ENCODE measurements at places on chromosomes 2 and 18.

GRCh38 chr2:45391866-45392265 is 219.2 kb downstream of the SRBD1 start:
- H3K27me3 ChIP-seq = no peaks in the 10 kb centered on the region
- no peaks in the 10 kb centered on the region for H3K4me1 ChIP-seq
- no peak overlapping the region for H3K27ac ChIP-seq
- no peak overlapping the region for H3K4me3 ChIP-seq
- DNase-seq = no peak

GRCh38 chr2:197487385-197487784 is 12.3 kb downstream of the HSPD1 start:
- DNase-seq = no peak
- no peaks in the 10 kb centered on the region for H3K4me1 ChIP-seq
- H3K27ac ChIP-seq = no peak overlapping the region
- no peak overlapping the region for H3K4me3 ChIP-seq

- no peak overlapping the region for H3K4me3 ChIP-seq
- H3K27ac ChIP-seq = no peak overlapping the region
- H3K4me1 ChIP-seq = no peaks in the 10 kb centered on the region
- H3K36me3 ChIP-seq = no peaks in the 10 kb centered on the region
- H3K27me3 ChIP-seq = peaks cover 42% of the 10 kb centered on the region
- DNase-seq = no peak
These were observed 6.8 kb downstream of the AGXT start for GRCh38 chr2:240875228-240876034.

- no peaks in the 10 kb centered on the region for H3K4me1 ChIP-seq
- H3K36me3 ChIP-seq = no peaks in the 10 kb centered on the region
- no peaks in the 10 kb centered on the region for H3K27me3 ChIP-seq
- DNase-seq = no peak
- H3K27ac ChIP-seq = no peak overlapping the region
- H3K4me3 ChIP-seq = no peak overlapping the region
These were observed 48.1 kb downstream of the NUP35 start for GRCh38 chr2:183172220-183172887.

- no peak overlapping the region for H3K4me3 ChIP-seq
- H3K4me1 ChIP-seq = no peaks in the 10 kb centered on the region
- DNase-seq = no peak
These were observed 768.2 kb upstream of the ACVR2A start for GRCh38 chr2:147076634-147077033.

- H3K27ac ChIP-seq = no peak overlapping the region
- no peaks in the 10 kb centered on the region for H3K4me1 ChIP-seq
- DNase-seq = no peak
- H3K27me3 ChIP-seq = no peaks in the 10 kb centered on the region
- H3K4me3 ChIP-seq = no peak overlapping the region
These were observed 94.0 kb downstream of the AQP4 start for GRCh38 chr18:26771524-26771923.

GRCh38 chr2:119069781-119070180 is 88.8 kb downstream of the C1QL2 start:
- H3K4me1 ChIP-seq = no peaks in the 10 kb centered on the region
- H3K27ac ChIP-seq = no peak overlapping the region
- H3K27me3 ChIP-seq = peaks cover 2% of the 10 kb centered on the region
- no peak overlapping the region for H3K4me3 ChIP-seq
- DNase-seq = no peak

DNA sequence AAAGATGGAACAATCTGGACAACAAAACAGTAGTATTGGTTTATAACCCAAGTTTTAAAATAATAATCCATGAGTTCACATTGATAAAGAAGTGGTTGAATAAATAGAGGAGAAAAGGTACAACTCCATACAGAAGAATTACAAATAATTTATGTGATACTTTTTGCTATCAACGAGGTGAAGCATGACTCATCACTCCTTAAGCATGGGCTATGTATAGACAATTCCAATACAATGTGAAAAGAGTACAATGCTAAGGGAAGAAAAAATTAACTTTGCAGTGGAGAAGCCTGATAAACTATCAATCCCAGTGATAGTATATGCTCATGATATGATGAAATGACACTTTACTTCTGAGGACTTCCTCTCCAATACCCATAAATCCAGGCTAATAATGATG is 312.9 kb downstream of the GULP1 start:
- H3K27ac ChIP-seq = no peak overlapping the region
- H3K36me3 ChIP-seq = no peaks in the 10 kb centered on the region
- no peaks in the 10 kb centered on the region for H3K27me3 ChIP-seq
- H3K4me1 ChIP-seq = no peaks in the 10 kb centered on the region
- no peak overlapping the region for H3K4me3 ChIP-seq
- DNase-seq = no peak
